ENCODE measurements at places on chromosomes 2 and 18. TPM values are rescaled to one million over a fixed set of nuclear protein-coding genes. Genes with fewer than 3 reads are reported as not detected.

The CLEC4F gene
- 0.12 TPM for total RNA-seq

The TLX2 gene
- total RNA-seq: not detected

The TWSG1 gene
- total RNA-seq: 5.1 TPM

GRCh38 chr18:6242004-6242403 lies 172.7 kb downstream of the L3MBTL4 start:
- DNase-seq: no peak
- H3K27ac ChIP-seq: no peak overlapping the region
- no peaks in the 10 kb centered on the region for H3K36me3 ChIP-seq
- no peaks in the 10 kb centered on the region for H3K4me1 ChIP-seq

GRCh38 chr2:44326548-44327264 lies 34.6 kb downstream of the PREPL start:
- H3K27me3 ChIP-seq: no peaks in the 10 kb centered on the region
- peaks cover 13% of the 10 kb centered on the region for H3K4me1 ChIP-seq
- peaks cover 33% of the 10 kb centered on the region for H3K36me3 ChIP-seq
- H3K4me3 ChIP-seq: no peak overlapping the region
- H3K27ac ChIP-seq: no peak overlapping the region
- no peak for DNase-seq

DNA sequence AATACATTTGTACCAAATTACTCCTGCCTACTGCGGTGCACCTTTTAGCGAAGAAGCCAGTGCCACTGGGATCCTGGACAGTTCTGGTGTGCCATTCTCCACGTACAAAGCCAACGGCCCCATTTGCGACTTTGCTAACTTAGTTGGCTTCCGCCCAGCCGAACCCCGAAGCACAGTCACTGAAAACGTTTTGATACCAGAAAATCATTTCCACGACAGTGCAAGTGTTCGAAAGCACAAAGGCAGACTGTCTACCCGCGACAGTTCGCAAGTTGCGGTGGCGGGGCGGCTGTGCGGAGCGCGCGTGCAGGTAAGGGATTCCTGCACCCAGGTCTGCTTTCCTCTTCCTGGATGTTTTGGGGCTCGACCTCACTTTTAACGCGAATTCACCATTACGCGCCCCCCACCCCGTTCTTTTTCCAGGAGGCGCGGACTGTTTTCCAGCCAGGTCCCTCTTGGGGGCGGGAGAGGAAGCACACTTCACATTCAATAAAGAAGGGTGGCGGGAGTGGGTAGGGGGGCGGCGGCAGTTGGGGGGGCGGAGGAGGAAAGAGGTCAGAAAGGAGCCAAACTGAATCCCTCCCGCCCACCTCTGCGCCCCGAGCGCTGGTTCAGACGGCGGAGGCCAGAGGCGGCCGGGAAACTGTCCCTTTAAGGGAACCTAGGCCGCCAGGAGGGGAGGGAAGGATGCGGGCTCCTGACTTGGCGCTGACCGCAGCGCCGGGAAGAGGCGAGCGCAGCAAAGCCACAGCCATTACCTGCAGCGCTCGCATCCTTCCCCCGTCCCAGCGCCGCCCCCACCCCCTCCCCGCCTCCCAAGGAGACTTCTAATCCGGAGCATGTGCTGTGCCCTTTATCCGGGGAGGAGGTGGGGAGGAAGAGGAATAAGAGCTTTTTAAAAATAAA lies 107.4 kb upstream of the KCTD1 start:
- H3K4me3 ChIP-seq: peak overlapping the region; percentile 53
- no peaks in the 10 kb centered on the region for H3K36me3 ChIP-seq
- peak; percentile 73 for DNase-seq
- peak overlapping the region; percentile 83 for H3K27ac ChIP-seq

DNA sequence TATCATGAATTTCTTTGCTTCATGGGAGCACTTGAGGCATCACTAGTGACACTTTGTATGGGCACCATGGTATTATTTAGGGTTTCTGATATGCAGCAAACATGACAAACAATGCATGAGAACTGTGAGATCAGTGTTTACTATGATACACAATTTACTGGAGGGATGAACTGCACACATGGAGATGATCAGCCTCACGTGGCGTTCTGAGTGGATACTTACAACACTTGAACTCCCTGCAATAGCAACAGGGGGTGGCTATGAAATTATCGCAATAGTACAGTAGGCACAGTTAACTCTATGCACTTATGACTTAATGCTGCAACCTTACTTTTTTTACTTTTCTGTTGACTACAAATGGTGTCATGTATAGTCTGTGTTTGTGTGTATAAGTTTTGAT lies 18.5 kb upstream of the UGT1A8 start:
- H3K27ac ChIP-seq: no peak overlapping the region
- no peak for DNase-seq
- no peak overlapping the region for H3K4me3 ChIP-seq
- H3K27me3 ChIP-seq: no peaks in the 10 kb centered on the region
- no peaks in the 10 kb centered on the region for H3K4me1 ChIP-seq

- H3K36me3 ChIP-seq: no peaks in the 10 kb centered on the region
- H3K4me3 ChIP-seq: peak overlapping the region; percentile 37
- H3K27me3 ChIP-seq: no peaks in the 10 kb centered on the region
- peak; percentile 47 for DNase-seq
- H3K27ac ChIP-seq: peak overlapping the region; percentile 94
- H3K4me1 ChIP-seq: peaks cover 23% of the 10 kb centered on the region
Measured at GRCh38 chr2:237591141-237591881, 777 bp upstream of the RAB17 start.

DNA sequence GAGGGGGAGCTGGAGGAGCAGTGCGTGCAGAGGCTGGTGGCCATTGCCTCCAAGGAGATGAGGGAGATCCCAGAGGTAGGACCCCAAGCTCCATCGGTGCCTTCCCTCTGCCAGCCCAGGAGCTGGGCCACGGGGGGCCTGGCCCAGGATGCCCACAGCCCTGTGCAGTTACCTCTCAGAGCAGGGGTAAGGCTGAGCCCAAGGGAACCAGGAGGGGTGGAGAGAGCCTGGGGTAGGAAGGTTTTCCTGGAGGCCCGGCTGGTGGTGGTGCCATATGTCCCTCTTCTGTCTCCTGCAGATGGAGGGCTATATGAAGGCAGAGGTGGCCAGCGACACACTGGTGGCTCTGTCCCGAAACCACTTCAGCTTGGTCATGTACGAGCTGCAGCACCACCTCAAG lies 11.4 kb downstream of the MROH2A start:
- H3K4me3 ChIP-seq: no peak overlapping the region
- no peaks in the 10 kb centered on the region for H3K27me3 ChIP-seq
- no peak for DNase-seq
- H3K4me1 ChIP-seq: no peaks in the 10 kb centered on the region

Data from pancreas (tissue), 10 donors.